ENCODE measurements at places on chromosomes 1 and 21.

DNA sequence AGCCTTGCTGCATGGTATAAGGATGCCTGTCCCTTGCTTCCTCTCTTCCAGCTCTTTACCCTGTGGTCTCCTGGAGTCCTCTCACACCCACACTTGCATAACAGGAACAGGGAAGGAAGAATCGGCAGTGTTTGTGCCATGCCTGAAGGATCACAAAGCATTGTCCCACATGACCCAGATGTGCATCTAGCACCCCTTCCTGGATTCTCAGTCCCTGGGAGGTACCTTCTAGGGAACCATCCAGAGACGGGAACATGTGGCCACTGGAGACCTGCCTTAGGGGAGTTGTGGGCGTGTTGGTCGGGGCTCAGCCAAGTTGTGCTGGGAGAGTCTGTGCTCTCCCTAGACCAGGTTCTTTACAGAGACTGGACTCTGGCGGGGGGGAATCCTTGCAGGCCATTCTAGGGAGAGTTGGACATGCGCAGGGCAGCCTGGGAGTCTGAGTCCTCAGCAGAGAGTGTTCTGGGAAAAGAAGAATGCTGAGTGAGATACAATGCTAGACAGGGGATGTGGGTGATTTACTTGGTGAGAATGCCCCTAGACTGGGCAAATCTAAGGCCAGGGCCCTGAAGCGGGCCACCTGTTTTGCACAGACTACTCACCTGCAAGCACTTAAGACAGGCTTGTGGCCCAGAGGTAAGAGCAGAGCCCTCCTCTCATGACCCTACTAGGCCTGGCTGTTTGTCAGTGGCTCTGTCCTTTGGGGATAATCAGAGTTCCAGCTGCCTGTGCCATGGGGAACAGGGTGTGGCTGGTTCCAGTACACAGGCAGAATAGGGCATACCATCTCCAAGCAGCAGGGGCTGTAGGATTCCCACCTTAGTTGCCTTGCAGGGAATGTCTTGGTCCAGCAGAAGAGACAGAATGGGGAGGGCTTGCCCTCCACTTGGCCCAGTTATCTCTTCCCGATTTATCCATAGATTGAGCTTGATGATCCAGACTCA lies 89.8 kb downstream of the MAN1C1 start:
- no peak for DNase-seq

DNA sequence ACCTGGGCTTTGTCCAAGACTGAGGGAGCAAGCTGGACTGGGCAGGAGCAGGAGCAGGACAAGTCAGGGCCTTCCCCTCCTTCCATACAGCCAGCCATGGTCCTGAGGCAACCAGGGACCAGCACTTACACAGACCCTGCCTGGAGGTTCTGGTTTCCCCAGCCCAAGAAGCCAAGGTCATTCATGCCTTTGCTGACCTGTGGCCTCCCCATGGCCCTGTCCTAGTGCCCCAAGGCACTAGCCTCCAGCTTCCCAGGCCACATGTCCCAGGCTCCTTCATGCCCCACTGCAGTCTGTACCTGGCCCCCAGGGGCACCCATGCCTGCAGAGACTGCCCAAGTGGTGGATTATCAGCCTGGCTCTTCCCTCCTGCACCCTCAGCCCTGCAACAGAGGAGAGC lies 243.9 kb downstream of the TOMM20 start:
- no peak for DNase-seq

GRCh38 chr1:214116258-214116657 lies 128.5 kb downstream of the PROX1 start:
- DNase-seq = no peak

DNA sequence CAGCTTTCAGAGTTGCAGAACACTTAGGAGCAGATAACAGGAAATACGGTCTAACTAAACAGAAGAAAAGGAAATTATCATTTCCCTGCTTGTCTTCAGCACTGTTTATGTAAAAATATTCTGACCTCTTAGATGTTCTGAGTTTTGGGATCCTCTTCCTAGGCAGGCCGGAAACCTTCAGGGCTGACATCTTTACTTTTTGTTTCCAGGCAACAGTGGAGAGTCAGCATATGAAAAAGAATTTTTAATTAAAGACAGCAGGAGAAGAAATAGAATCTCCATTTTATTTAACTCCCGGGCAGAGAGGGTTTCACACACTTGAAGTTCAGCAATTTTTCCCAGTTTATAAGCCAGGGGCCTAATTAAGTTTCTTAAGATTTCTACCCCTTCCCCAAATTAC lies 5.1 kb upstream of the RIPPLY3 start:
- DNase-seq = no peak

- no peak for DNase-seq
Observed at GRCh38 chr1:32144033-32144432, 35.4 kb upstream of the TXLNA start.

GRCh38 chr1:102593276-102593675 lies 515.0 kb downstream of the COL11A1 start:
- DNase-seq = no peak

DNA sequence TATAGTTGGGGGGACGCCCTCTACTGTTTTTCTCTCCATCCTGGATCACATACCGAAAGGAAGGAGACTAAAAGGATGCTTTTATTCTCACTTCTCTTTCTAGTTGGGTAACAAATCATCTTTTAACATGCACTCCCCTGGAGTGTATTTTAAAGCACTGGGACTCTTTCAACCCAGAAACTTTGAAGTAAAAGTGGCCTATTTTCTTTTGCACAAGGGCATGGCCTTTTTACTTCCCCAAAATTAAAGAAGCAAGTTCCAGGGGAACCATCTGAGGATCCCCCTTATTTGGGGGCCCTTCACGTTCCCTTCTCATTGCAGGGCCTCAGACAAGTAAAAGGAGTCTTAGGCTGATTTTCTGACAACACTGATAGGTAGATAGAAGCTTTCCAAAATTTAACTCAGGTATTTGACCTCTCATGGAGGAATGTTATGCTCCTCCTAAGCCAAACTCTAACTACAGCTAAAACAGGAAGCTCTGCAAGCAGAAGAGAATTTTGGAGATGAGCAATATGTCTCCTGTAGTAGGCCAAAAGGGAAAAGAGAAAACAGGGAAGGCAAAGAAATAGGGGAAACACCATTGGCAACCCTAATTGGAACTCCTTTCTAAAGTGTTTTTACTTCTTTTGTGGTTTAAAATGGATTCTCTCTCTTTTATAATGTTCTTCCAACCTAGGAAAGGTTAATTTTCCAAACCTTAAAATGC lies 8.9 kb upstream of the CD46 start:
- no peak for DNase-seq
